ENCODE measurements at places on chromosomes 6 and 20. TPM values are rescaled to one million over a fixed set of nuclear protein-coding genes. Genes with fewer than 3 reads are reported as not detected.

DNA sequence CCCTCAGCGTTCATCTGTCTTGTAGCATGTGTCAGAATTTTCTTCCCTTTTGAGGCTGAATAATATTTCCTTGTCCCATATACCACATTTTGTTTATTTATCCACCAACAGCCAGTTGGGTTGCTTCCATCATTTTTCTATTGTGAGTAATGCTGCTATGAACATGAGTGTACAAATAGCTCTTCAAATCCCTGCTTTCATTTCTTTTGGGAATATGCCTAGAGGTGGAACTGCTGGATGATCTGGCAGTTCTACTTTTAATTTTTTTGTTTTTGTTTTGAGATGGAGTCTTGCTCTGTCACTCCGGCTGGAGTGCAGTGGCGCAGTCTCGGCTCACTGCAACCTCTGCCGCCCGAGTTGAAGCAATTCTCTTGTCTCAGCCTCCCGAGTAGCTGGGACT is 64.7 kb downstream of the SASH1 start:
- DNase-seq, result peak; percentile 98

GRCh38 chr20:54227241-54227640 is 19.4 kb downstream of the PFDN4 start:
- DNase-seq, result no peak

The TCF21 gene
- total RNA-seq, result not detected

GRCh38 chr6:56771189-56771588 is 128.5 kb upstream of the DST start:
- no peak for DNase-seq

DNA sequence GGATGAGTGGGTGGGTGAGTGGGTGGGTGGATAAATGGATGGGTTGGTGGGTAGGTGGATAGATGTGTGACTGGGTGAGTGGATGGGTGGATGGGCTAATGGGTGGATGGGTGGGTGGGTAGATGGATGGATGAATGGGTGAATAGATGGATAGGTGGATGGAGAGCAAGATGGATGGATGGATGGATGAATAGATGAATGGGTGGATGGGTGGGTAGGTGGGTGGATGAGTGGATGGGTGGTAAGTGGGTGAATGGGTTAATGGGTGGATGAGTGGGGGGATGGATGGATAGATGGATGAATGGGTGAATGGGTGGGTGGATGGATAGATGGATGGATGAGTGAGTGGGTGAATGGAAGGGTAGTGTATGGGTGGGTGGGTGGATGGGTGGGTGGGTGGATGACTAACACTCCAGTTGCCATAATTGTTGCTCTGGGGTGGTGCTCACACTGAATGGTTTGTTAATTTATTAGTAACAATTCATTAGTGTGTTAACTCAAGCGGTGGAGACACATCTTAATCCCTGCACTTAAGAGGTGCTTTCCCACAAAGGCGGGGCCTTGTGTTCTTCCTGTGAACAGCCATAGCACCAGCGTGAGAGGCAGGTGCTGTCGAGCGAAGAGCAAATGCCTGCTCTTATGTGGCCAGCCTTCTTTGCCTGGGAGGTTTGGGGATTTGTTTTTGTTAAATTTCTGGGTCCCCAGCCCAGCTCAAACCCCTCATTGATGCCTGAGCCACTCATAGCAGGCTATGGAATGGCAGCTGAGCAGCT is 4.9 kb upstream of the APCDD1L start:
- no peak for DNase-seq

The ANGPT4 gene
- not detected for total RNA-seq

- no peak for DNase-seq
Measured at GRCh38 chr6:143615785-143616184, 62.0 kb upstream of the PHACTR2 start.

The NR2E1 gene
- total RNA-seq, result not detected

The GNRH2 gene
- 0.26 TPM for total RNA-seq

The SH3BGRL2 gene
- total RNA-seq, result 0.23 TPM

GRCh38 chr6:54404791-54405190 is 96.5 kb downstream of the TINAG start:
- DNase-seq, result no peak

- peak; percentile 86 for DNase-seq
Measured at GRCh38 chr6:157715728-157716164, 107.3 kb upstream of the SNX9 start.

The DEFB132 gene
- total RNA-seq, result not detected

DNA sequence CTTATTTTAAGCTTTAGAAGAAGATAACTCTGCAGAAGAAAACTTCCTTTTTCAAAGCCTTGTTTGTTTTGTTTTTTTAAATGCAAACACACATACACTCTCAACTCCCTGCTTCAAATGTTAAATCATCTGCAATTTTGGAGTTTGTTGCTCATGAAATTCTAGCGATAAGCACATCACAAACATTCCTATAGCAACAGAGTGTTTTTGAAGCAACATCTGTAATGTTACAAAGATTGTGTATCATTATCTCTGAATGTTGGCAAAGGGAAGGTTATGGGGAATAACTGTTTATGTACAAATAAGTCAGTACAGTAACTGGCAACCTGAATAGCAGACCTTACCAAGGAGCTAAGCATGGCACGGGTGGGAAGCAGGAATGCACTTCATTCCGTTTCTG is 84.8 kb upstream of the MRPS10 start:
- DNase-seq, result peak; percentile 24

The DEFB124 gene
- total RNA-seq, result not detected

The SPAG4 gene
- total RNA-seq, result 3.1 TPM

The DEFB116 gene
- not detected for total RNA-seq

GRCh38 chr20:46954490-46955038 is 59.9 kb downstream of the EYA2 start:
- peak; percentile 99 for DNase-seq

The FGD2 gene
- total RNA-seq, result not detected

The ASIP gene
- not detected for total RNA-seq
